ENCODE measurements at places on chromosomes 1 and 21.

GRCh38 chr1:62781841-62782543 lies 1.9 kb upstream of the ATG4C start:
- no peak for DNase-seq

DNA sequence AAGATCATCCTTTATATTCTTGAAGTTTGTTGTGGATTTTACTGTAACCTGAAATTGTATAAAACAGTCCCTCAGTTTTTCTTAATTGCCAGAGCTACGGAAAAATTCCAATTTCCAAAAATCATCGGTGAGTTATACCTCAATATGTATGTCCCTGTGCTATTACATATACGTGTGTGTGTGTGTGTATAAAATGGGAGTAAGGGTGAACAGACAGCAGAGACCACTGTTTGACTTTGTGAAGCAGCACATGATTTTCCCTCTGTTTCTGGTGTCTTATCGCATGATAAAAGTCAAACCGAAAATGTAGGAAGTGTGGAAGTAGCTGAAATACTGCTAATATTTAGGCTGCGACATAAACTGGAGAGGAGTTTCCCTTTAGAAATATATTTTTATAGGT lies 1.2 kb downstream of the OR2T1 start:
- DNase-seq: no peak

GRCh38 chr1:226938903-226939437 lies 1.1 kb upstream of the COQ8A start:
- no peak for DNase-seq

DNA sequence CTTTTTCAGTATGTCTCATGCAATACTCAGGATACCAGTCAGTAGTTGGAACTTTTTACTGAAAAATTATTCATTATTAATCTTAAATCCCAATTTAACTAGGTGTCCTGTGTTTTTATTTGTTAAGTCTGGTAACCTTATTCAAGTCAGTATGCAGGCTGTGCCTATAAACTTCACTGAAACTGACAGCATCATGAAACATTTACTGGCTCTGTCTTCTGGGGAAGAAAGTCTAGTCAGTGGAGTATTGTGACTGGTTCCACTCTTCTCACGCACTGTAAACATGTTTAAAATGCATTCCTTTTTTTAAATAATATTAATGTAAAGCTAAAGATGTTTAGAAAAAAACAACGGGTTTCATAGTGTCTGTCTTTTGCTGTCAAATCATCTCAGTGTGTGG lies 739.7 kb downstream of the LTN1 start:
- DNase-seq: no peak

DNA sequence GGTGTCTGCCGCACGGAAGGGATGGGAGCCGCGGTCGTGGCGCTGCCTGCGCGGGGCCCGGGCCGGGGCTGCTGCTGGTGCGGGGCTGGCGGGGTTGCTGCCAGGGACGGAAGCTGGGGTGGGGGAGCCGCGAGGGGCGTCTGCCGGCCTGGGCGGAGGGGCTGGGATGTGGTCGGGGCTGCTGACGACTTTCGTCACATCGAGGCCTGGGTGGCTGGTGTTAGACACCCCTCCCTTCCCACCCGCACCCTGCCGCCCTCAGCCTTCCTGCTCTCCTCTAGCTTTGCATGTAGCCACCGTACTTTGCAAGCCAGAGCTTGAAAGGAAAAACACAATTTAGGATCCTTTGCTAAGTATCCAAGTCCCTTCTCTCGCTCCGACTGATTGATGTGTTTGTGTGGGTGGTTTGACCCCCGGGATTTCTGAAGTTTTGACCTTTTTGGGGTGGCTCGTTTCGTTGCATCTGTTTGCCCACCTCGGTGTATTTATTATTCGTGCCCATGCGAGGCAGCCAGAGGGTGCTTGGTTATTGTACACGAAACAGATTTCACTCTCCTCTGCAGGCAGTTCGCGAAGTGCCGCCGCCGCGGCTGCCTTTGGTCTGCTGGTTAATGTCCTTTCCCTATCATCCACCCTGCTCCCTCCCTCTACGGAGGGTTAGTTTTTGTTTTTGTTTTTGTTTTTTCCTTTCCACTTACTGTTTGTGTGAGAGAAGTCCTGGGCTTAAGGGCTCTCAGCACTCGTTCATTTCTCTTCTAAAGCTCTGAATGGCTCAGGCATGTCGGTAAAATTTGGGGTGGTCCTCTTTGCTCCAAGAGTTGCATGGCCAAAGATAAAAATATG lies 868 bp downstream of the C1orf21 start:
- DNase-seq: peak; percentile 74

GRCh38 chr1:184242507-184242943 lies 144.3 kb upstream of the C1orf21 start:
- no peak for DNase-seq

GRCh38 chr21:42057851-42058437 lies 13.2 kb upstream of the UMODL1 start:
- DNase-seq: no peak

DNA sequence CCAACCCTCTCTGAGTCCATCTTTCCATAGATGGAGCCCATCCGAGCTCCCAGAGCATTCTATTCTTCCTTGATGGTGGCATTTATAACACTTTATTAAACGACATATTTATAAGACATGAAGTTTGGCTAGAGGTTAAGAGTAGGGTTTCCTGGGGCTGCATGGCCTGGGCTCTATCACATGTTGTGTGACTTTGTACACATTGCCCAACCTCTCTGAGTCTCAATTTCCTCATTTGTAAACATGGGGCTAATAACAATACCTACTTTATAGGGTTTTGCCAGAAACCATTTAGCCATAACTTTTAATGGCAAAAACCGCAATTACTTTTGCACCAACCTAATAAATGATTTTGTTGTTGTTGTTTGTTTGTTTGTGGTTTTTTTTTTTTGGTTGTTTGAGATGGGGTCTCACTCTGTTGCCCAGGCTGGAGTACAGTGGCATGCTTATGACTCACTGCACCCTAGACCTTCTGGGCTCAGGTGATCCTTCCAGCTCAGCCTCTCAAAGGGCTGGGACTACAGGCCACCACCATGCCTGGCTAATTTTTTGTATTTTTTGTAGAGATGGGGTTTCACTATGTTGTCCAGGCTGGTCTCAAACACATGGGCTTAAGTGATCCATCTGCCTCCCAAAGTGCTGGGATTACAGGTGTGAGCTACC lies 13.9 kb upstream of the ASAP3 start:
- DNase-seq: no peak

Data from CD4-positive, alpha-beta T cell treated with Interleukin-15 for 1 hour (primary cell).